Inflammatory macrophage (primary cell): ENCODE measurements at places on chromosomes 3 and 15.

GRCh38 chr3:89562373-89562772 is 455.0 kb downstream of the EPHA3 start:
- no peak for DNase-seq

DNA sequence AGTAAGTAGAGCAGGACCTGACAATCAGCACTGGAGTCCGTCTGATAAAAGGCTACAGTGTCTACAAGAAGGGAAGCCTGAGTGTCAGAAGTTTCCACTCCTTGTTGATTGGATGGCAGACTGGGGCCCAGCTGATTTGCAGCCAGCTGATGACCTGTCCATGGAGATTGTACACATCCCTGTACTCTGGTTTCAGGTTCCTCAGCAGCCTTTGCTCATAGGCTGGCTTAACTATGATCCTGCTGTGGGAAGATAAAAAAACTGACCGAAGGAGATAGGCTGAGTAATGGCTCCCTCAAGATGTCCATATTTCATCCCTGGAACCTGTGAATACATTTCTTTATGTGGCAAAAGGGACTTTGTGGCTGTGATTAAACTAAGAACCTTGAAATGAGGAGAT is 11.7 kb upstream of the LACTB start:
- DNase-seq: no peak

GRCh38 chr3:70770650-70771049 is 458.2 kb upstream of the MDFIC2 start:
- DNase-seq: no peak

DNA sequence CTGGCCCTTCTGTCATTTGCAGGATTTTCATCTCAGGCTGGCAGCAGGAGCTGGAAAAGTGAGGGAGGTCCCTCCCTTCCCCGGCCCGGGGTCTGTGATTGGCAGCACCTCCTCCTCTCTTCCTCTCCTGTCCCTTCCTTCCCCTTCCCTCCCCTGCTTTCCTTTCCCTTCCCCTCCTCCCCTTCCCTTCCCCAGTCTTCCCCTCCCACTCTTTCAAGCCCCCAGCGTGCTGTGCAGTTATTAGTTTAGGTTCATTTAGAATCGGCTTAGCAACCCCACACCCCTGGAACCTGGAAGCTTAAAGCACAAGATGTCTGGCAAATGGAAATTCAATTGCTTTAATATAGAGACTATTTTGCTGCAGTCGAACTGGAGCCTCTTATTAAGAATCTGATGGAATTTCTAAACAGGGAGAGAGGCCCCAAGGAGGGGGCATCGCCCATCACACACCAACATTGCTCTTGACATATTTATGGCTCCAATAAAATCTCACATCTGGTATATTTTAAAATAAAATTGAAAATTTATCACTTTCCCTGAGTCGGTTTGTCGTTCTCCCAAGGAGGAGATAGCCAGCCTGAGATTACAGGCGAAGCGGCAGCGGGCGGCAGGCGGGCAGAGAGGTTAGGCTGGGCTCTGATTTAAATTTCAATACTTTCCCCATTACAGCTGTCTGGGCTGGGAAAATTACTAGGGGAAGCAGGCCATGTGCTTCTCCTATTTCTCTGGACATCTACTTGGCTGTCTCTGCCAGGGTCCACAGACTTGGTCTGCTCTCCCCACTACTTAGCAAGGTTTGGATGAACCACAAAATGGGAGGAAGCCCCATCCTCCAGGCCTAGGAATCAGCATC is 98.9 kb downstream of the LINGO1 start:
- no peak for DNase-seq

DNA sequence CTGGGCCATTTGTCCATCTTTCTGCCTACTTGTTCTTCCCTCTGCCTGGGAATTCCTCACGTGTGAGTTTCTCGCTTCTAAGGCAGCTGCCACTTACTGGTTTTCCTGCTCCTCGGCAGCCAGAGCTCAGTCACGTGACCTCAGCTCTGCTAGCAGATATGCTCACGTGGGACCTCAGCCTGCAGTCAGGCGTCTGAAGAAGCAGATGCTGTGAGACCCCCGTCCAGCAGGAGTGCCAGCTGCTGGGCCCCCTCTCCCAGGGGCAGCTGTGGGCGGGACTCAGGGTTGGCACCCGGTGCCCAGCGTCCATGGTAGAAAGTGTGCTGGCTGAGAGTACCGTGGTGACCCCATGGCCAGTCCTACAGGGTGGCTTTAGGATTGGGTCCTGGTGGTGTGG is 161.3 kb upstream of the TLE3 start:
- peak; percentile 40 for DNase-seq

DNA sequence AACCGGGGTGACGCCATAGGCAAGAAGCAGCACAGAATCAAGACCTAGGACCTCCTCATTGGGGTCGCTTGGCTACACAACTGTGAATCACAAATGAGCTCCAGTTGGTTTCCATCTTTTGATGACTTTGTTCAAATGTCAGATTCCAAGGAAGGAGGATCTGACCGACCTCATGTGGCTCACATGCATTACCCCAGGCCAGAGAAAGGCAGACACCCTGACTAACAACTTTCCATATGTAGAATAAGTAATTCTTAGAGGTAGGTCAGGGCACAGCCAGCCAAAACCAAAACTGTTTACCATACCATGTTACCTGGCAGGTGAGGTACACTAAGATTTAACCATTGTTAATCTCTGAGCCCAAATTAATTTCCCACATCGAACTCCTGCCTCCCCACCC is 96.5 kb downstream of the CCNL1 start:
- no peak for DNase-seq

- DNase-seq: no peak
Measured at GRCh38 chr3:104956620-104957345, 409.9 kb upstream of the ALCAM start.

GRCh38 chr3:193915099-193915498 is 220.8 kb upstream of the HES1 start:
- no peak for DNase-seq

DNA sequence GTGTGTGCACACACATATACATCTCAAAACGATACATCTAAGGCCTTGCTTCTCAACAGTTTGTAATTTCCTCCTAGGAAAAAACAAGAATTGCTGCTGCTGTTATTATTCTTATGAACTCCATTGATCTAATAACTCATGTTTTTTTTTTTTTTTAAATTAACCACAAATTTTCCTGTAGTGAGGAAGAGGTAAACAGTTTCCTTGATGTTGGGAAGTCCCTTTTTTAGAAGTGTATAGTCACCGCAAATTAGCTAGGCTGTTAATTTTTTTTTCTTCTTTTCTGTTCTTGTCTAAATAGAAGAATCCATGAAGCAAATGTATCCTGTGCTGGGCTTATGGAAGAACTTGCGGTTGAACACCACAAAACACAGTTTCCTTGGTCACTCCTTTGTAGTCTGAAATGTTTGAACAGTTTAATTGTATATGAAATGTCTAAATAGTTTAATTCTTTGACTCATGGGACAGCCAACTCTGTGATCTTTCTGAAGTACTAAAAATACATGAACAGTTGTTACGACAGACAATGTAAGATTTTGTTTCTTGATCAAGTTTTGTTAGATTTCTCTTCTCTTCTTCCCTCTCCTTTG is 64.5 kb downstream of the MITF start:
- DNase-seq: no peak

GRCh38 chr3:82790307-82791097 is 1029.1 kb upstream of the GBE1 start:
- no peak for DNase-seq

DNA sequence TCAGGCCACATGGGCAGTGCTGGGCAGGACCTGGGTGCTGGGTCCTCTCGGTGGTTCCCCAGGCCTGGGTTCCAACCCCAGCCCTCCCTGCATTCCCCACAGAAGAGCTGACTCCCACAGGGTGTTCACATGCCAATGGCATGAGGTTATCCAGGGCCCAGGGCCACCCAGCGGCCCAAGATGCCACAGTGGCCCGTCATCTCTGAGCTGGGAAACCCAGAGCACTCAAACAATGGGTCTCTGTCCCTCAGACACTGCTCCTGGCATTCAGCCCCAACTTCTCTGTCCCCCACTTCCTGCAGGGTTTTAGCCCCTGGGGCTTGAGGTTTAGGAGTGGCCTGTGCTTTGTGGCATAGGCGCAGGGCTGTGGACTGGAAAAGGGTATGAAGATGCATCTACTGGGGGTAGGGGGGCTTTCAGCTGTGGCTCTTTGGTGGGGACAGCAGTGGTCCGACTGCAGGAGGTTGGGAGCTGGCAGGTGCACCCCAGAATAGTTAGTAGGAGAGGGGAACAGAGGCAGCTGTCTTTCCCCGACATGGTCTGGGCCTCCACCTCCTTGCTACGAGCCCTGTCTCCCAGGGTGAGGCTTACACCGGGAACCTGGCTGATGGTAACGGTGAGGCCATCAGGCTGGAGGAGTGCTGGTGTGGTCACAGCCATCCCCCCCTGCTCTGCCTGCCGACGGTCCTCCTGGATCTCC is 1.7 kb downstream of the CCDC9B start:
- DNase-seq: no peak

GRCh38 chr3:181710345-181711291 is 1.1 kb upstream of the SOX2 start:
- DNase-seq: no peak

GRCh38 chr3:180250172-180250571 is 213.4 kb upstream of the PEX5L start:
- no peak for DNase-seq

DNA sequence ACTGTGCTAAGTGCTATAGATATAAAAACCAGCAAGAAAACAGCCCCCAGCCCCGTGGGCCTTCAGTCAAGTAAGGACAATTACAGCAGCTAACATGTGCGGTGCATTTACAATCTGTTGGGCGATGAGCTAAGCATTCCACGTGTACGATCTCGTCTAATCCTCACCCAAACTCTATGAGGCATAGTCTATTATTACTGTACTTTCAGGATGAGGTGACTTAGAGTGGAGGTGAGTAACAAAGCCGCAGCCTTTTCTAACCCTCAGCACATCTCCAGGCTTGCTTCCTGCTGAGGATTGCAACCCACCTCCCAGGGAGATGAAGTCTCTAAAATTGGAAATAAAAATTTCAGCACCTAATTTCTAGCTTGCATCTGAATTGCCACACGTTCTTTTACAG is 53.2 kb upstream of the MCF2L2 start:
- no peak for DNase-seq

- DNase-seq: no peak
Measured at GRCh38 chr3:86427343-86427742, 563.6 kb downstream of the VGLL3 start.

- no peak for DNase-seq
Measured at GRCh38 chr3:53071882-53072431, 26.1 kb upstream of the SFMBT1 start.

GRCh38 chr3:27521179-27521871 is 37.1 kb upstream of the SLC4A7 start:
- DNase-seq: peak; percentile 93

GRCh38 chr15:74791007-74791406 is 9.1 kb downstream of the CSK start:
- DNase-seq: no peak

DNA sequence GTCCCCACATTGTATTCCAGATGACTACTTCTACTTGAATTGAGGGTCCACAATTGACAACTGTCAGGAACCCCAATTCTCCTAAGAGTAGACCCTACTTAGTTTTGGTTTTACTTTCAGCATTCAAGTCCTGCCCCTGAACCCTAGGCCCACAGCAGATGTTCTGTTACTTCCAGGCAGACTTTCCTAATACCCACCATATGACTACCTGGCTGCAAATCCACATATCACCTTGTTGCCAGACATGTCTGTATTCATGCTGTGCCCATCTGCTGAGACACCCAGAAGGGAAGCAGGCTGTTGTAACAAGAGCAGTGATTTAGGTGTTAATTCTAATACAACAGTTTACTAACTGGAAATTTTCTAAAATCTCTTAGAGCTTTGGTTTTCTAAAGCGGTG is 235.1 kb upstream of the CCDC54 start:
- no peak for DNase-seq

- no peak for DNase-seq
Measured at GRCh38 chr3:99394831-99395778, 243.3 kb upstream of the COL8A1 start.

DNA sequence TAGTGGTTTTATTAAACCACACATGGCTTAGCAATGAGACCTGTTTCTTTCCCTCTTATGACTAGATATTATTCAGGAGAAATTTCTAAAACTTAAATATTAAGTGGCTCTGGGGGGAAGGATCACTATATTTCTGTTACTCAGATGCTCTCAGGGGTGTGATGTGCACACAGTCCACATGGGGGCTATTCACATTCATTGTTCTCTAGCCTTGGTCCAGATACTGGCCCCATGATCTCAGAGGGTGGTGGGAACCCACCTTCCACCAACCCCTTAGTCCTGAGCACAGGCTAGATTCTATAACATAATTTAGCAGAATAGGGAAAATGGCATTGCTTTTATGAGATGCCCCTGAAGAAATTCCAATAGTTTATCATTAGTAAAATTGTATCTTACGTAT is 149.0 kb upstream of the ST8SIA2 start:
- no peak for DNase-seq

- no peak for DNase-seq
Measured at GRCh38 chr15:73225358-73226015, 143.3 kb downstream of the HCN4 start.

DNA sequence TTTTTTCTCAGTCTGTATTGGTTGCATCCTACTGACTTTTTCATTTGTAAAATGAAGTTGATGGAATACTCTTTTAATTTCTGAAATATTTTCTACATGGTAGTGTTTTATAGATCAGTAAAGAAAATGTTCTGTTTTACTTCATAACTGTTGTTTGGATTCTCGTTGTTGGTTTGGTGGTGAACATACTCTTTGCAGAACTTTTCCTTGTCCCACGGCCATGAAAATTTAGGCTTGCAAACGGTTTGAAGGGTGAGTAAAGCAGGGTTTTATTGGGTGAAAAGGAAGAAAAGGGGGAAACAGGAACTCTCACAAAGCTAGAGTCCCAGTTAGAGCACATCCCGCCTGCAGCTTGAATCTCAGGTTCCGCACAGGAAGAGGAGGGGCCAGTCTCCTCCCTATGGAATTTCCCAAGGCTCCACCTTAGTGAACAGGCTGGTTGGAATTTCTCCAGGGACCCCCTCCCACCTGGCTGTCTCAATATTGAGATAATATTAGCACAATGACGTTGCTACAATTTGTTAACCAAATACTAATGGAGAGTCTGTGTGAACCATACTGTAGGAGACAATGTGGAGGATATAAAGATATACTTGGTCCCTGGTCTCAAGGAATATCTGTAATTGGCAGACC is 5.6 kb downstream of the PDCD6IP start:
- DNase-seq: no peak
